ENCODE measurements at places on chromosomes 2 and 18. TPM values are rescaled to one million over a fixed set of nuclear protein-coding genes. Genes with fewer than 3 reads are reported as not detected.

DNA sequence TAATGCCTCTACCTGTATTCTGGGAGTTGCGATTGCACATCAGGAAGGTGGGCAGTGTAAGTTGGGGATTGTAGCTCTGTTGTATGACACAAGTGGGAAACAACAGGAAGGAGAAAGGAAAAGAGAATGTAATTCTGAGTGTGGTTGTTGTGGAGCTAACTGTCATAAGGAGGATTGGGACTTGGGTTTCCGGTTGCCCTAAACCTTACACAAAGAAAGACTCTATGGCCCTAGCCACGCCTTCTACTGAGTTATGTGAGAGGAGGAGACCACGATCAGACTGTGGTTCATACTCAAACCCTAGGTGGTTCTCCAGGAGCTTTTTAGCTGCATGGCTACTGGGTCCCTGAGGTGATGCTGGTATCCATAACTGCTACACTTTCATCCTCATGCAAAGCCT lies 86.5 kb downstream of the TANC1 start:
- DNase-seq: no peak

DNA sequence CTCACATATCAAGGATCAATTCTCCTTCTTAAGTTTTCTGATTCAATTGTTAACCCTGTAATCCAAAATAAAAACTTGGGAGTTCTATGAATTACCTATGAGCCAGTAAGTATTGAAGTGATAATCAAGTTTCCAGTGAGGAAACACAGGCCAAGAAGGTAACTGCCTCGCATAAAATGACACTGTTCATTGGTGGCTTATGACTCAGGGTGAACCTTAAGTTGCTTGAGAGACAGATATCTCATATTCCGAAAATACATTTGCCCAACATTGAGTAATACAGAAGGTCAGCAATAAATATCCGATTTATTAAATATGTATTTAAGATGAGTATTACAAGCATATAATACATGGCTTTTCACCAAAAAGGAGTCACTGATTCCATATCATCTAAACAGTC lies 31.9 kb downstream of the PSME4 start:
- no peak for DNase-seq

DNA sequence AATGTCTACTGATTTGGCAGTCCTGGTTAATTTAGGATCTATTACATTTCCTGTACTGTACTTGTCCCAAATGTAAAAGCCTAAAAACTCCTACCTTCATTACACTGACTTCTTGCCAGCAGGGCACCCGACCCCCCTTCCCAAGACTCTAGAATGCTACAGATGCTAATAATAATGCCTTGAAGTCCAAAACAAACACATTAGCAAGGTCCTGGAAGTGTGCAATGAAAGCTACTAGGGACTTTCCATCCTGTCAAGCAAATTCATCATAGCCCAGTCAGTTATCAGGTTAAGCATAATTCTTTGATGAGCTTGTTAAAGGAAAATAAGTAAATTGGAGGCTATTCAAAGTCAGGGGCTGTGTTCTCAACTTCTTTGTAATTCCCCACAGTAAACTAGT lies 115.3 kb upstream of the RBBP8 start:
- no peak for DNase-seq

- DNase-seq: no peak
Observed at GRCh38 chr2:134370655-134371445, 117.0 kb downstream of the MGAT5 start.

DNA sequence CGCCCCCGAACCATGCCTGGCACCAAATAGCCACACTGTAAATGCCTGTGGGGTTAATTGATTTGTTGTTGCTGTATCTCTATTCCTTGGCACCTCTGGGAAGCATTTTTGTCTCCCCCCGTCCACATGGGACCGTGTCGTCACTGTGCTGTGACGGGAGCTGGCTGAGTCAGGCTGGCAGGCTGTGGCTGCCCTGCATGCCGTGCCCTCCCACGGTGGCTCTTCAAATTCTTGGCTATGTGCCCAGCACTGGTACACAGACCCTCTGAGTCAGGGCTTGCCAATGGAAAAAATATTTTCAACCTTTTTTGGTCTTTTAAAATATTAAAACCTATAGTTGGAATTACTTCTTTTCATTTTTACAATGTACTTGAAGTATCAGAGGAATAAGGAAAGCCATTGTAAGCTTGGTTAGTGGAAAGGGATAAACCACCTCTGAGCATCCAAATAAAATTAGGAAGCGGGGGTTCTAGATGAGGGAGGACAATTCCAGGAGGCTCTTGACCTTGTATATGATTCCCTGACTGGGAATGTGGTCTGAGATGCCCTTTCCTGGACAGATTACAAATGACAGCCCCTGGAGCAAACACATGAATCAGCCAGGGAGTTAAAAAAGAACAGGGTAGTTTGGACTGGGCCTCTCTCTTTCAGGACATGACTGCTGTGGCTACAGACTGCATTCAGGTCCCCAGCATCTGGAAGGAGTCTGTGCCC lies 59.4 kb downstream of the DGKD start:
- no peak for DNase-seq

DNA sequence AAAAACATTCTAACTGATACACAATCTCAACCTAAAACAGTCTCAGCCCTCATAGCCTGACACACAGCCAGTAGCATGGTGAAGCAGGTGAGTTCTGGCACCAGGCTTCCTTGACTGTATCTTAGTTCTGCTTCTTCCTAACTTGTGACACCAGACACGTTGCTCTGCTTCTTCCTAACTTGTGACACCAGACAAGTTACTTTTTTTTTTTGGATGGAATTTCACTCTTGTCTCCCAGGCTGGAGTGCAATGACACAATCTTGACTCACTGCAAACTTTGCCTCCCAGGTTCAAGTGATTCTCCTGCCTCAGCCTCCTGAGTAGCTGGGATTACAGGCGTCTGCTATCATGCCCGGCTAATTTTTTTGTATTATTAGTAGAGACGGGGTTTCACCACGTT lies 6.7 kb upstream of the ATG16L1 start:
- DNase-seq: no peak

GRCh38 chr2:28749526-28749925 lies 2.1 kb upstream of the PPP1CB start:
- DNase-seq: no peak

- no peak for DNase-seq
Observed at GRCh38 chr2:170047331-170048065, 130.4 kb upstream of the MYO3B start.

RND3 gene
- total RNA-seq: under 0.01 TPM

PRLH gene
- not detected for total RNA-seq

All from hematopoietic multipotent progenitor cell (in vitro differentiated cells).